ENCODE measurements at places on chromosomes 2 and 18.

DNA sequence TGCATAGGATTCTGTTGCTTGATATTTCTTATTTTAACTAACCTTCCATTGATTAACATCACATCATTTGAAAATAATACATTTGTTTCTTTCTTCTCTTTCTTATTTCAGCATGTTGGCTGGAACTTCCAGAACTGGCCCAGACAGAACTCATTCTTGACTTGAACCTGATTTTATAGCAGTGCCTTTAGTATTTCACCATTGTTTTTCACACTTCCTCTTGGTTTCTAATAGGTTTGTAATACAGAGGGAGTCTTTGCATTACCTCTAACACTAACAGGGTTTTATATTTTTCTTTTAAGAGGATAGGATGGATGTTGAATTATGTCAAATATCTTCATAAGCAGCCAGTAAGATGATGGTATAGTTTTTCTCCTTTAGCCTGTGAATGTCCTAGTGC, 39.2 kb downstream of the SEMA4F start:
- DNase-seq, result no peak

- no peak for DNase-seq
These were observed 12.4 kb upstream of the VAPA start for GRCh38 chr18:9901377-9901776.

DNA sequence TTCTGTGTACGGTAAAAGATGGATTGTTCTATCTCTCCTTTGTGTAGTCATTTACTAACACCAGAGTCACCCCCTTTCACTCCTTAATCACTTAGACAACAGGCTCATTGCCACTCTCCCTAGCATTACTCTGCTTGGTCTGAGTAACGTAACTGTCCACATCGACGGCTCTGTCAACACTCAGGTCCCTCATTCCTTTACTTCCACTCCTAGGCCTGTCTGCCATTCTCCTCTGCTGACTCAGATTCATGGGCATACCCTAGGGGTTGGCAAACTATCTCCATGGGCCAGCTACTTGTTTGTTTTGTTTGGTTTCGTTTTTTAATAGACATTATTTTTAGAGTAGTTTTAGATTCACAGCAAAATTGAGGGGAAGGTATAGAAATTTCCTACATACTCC, 243.9 kb downstream of the NR4A2 start:
- DNase-seq, result no peak

GRCh38 chr2:67825476-67825875, 237.3 kb downstream of the C1D start:
- DNase-seq, result no peak

DNA sequence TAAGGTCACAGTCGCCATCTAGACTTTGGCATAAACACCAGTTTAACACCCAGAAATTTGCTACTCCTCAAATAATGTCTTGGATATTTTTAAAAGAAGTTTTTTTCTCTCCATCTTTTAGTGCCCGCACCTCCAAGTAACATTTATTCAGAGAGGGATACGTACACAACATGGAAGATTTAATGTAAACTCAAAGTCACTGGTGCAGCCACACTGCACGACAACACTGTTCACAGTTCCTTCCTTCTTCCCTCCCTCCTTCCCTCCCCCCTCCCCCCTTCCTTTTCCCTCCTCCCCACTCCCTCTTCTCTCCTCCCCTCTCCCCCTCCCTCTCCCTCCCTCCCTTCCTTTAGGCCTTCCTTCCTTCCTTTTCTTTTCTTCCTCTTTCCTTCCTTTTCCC, 56.5 kb downstream of the NPPC start:
- DNase-seq, result no peak

- DNase-seq, result no peak
These were observed 72.8 kb downstream of the ABI2 start for GRCh38 chr2:203400805-203401585.

- DNase-seq, result no peak
These were observed 52.3 kb downstream of the RAB27B start for GRCh38 chr18:54880395-54881105.

DNA sequence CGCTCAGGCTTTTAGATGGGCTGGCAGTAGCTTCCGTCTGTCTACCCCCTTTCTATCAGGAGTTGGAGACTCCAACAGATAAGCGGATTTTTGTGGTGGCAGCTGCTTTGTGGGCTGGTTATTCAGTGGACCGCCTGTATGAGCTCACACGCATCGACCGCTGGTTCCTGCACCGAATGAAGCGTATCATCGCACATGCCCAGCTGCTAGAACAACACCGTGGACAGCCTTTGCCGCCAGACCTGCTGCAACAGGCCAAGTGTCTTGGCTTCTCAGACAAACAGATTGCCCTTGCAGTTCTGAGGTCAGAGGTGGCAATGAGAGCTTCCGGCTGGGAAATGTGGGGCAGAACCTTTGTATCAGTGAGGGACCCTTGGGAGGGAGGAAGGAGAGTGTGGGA, 14.8 kb downstream of the CAD start:
- no peak for DNase-seq

DNA sequence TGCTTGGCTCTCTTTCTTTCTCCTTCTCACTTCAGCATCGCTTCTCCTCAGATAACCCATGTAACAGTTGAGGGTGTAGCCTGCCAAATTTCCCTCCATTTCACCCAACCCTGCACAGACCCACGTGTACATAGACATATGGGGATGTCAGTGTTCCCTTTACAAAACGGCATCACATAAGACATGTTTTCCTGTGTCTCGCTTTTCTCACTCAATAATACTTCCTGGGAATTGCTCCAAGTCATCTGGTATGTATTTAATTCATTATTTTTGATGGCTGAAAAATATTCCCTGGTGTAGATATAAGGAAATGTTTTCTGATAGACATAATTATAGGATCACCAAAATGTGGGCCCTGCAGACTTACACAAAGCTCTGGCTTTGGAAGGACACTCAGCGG, 176.8 kb downstream of the LOXHD1 start:
- no peak for DNase-seq

- no peak for DNase-seq
These were observed 3.1 kb downstream of the DNAH6 start for GRCh38 chr2:84519332-84519957.

- DNase-seq, result no peak
These were observed 65.3 kb downstream of the WDR75 start for GRCh38 chr2:189506514-189506976.

DNA sequence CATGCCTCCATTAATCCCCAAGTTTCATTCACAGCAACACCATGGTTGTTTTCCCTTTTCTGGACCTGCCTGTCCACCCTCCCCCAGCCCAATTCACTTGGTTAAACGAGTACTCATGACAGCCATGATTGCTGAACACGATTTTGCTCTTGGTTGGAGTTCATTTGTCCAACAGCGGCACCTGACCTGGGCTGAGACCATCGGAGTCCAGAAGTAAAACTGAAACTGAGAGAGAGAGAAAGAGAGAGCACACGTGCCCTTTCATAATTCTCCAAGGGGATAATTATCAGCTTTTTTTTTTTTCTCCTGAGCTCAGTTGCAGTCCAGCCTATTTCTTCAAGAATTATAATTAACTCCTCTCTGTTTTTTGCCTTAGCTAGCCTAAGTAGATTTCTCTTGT, 13.7 kb upstream of the KIF5C start:
- DNase-seq, result no peak

GRCh38 chr2:233329489-233330135, 22.0 kb downstream of the SAG start:
- no peak for DNase-seq

GRCh38 chr2:32652555-32653209, 24.8 kb downstream of the TTC27 start:
- no peak for DNase-seq

GRCh38 chr2:64652231-64653108, 1.2 kb downstream of the SERTAD2 start:
- DNase-seq, result no peak

- DNase-seq, result no peak
These were observed 398.2 kb upstream of the TRIB2 start for GRCh38 chr2:12318427-12319057.

GRCh38 chr2:10750610-10751009, 29.2 kb downstream of the ATP6V1C2 start:
- DNase-seq, result no peak

DNA sequence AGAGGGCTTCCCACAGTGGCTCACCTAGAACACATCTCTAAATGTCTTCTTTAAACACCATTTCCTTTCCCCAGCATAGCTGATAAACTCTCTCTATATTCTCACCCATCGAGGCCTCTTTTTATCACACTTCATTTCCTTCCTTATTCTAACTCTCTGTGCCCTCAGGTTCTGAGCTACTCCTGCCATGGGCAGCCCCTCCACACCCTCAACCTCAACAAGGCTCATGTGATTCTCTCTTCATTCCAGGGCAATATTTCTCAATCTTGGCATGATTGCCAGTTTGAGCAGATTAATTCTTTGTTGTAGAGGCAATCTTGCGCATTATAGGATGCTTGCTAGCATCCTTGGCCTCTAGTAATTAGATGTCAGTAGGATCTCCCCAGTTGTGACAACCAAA, 999.1 kb downstream of the TSN start:
- no peak for DNase-seq

DNA sequence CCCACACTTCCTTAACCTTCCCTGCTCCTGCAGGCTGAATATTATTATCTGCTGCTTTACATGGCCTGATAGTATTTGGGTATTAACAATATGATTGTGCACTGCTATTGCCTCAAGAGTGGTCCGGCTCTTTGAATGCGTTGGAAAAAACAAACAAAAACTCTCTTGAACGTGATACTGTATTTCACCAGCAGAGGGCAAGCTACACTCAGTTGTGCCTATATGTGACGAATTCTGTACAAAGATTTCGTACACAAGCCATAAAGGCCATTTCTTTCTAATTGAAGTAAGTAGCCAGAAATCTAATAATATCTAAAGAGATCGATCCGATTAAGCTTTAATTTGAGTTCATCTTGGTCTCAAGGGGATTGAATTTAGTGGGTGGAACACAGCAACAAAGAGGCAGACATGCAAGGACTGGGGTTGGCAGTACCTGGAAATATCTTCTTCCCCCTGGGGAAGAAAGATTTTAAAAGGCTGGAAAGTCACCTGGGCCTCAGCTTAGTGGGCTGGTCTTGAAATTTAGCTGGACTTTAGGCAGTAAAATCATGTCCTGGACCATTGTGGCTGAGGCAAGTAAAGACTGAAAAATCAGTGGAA, 49.3 kb upstream of the RAB6D start:
- no peak for DNase-seq

- no peak for DNase-seq
These were observed 30.7 kb downstream of the CNGA3 start for GRCh38 chr2:98376996-98377395.

GRCh38 chr2:24432121-24432520, 58.9 kb upstream of the NCOA1 start:
- no peak for DNase-seq

- no peak for DNase-seq
These were observed 4.7 kb downstream of the VIL1 start for GRCh38 chr2:218423584-218423983.

GRCh38 chr18:26783170-26783569, 82.3 kb downstream of the AQP4 start:
- no peak for DNase-seq

- DNase-seq, result no peak
These were observed 183.2 kb upstream of the SPRED2 start for GRCh38 chr2:65615602-65616001.

DNA sequence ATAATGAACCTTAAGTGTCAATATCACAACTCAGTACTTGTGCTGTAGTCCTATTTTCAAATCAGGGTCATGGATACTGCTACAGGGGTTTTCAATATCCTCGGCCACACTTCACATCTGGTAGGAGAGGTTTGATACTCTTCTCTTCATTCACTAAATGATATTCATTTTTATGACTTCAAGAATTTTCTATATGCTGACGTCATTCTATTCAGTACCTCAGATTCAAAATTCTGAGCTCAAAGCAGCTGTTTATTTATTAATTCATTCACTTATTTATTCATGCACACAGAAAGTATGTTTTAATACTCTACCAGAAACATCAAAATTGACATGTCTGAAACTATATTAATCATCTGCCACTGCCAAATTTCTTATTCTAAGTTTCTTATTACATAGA, 866.9 kb upstream of the LRRTM1 start:
- DNase-seq, result no peak

DNA sequence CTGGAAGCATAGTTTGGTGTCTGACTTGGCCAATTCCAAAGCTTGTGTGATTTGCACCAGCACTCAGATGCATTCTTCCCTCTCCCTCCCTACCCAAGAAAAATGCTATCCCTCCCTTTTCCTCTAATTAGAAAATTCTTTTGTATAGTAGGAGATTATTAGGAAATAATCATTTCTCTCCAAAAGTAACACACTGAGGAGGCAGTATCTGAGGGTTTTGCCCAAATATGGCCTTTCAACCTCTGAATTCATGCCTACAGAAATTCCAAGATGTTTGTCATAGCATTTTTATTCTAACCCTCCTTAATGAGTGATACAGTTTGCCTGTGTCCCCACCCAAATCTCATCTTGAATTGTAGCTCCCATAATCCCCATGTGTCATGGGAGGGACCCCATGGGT, 5.0 kb upstream of the TMEM18 start:
- no peak for DNase-seq

DNA sequence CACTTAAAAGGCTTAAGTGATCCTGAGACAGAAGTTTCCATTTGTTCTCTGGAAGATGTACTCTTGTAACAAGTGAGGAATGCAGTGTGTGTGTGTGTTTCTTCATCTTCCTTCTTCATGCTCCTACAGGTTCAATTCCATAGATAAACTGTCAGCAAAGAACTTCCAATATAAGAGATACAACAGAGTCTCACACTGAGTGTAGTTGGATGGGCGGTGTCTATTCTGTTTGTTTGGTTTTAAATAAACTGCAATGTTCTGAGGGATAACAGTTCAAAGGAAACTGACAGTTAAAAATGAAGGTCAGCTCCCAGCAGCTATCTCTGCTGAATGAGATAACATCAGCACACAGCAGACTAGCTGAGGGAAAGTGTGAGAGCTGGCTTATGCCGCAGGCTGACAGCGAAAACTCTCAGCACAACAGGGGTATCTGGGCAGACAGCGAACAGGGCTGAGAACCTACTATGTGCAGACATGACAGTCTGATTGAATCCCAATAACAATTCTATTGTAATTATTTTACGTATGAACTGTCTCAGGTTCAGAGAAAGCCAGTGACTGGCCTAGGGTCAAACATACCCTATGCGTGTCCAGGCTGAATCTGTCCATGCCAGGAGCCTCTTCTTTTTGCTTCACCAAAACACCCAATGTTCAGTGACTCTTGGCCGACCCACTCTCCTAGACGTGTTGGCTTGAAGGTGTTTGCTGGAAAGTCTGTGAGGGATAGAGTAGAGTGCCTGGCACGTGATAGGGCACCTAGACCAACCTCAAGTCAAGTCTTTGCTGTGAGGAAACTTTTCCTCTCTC, 201.9 kb upstream of the TRIB2 start:
- no peak for DNase-seq

- DNase-seq, result no peak
These were observed 74.2 kb upstream of the TFCP2L1 start for GRCh38 chr2:121359170-121359569.

GRCh38 chr2:9508931-9509330, 34.6 kb downstream of the IAH1 start:
- DNase-seq, result no peak

- DNase-seq, result no peak
These were observed 54.7 kb upstream of the CAB39 start for GRCh38 chr2:230657906-230658305.
